ENCODE measurements at places on chromosomes 5 and 9.

DNA sequence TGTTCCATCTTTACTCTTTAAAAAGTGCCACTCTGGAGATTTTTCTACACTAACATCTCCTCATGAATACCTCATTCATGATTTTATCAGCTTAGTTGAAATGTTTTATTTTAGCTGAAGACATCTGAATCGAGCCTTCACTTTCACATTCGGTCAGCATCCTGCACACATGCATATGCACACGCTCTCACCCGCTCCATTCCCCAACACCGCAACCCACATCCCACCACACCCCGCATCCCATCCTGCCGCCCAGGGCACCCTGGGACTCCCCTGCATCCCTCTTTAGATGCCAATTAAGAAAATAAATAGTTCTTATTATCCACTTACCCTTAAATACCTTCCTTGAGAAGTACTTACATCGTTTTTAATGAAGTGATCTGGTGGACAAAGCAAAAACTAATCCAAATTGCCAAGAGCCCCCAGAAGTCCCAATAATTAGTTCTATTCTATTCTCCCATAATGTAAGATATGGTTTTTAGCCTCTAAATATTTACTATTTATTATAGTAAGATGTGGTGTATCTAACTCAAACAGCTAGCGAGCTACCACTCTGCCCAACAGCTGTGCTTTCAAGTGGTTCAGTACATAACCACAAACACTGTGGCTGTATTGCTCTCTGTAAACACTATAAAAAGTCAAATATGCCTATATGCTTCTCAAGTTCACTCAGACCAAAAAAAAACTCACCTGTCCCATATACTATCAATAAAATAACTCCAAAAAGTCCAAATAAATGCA lies 38.2 kb downstream of the GZMK start:
- no peak for DNase-seq

- DNase-seq = no peak
These were observed 73.1 kb downstream of the TSSK1B start for GRCh38 chr5:113361701-113362100.

DNA sequence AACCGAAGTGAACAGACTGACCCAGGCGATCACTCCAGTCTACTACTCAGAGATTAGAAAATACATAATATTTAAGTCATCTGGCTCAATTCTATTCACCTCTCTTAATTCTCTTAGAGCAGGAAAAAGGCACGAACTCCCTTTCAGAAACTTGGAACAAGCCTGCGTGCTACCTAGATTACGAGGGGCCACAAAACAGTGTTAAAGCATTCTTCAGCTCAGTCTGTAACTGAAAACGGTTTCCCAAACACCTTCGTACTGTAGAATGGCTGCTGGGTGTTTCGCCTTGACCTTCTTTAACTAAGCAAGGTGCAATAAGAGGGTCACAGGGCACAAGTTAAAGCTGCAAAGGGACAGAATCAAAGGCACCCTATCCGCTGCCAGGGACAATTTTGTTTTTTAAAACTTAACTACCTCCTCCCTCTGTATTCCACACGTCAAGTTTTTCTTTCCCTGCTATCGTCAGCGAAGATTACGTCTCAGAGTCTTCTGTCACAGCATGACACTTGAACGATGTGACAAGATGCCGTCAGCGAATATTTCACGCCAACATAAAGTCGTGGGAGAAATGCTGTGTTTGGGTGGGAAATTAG lies 687 bp downstream of the LYSMD3 start:
- no peak for DNase-seq

DNA sequence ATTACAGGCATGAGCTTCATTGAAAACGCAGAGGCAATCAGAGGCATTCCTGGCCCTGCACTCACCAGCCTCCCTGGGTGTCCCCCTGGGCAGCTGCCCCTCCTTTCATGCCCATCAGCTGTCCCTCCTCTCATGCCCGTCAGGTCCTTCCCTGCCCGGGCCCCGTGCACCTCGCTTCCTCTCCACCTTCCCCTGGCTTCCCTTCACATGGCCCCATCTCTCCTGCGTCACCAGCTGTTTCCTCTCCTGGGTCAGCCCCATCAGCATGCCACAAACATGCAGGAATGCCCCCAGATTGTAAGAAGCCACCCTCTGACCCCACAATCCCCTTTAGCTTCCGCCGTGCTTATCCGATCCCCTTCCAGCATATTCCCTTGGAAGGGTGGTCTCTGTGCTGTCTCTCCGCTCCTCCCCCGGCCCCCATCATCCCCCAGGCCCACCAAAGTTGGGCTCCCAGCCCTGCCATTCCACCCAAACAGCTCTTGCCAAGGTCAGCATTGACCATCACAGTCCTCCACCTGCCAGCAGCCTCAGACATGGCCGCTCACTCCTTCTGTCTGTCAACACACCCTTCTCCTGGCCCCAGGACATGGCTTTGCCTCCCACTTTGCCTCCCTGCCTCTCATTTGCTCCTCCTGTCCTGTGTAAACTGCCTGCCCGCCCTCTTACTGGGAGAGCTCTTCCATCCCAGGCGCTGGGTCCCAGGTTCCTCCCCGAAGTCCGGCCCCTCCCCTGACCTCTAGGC lies 98.6 kb upstream of the IER5L start:
- DNase-seq = no peak

DNA sequence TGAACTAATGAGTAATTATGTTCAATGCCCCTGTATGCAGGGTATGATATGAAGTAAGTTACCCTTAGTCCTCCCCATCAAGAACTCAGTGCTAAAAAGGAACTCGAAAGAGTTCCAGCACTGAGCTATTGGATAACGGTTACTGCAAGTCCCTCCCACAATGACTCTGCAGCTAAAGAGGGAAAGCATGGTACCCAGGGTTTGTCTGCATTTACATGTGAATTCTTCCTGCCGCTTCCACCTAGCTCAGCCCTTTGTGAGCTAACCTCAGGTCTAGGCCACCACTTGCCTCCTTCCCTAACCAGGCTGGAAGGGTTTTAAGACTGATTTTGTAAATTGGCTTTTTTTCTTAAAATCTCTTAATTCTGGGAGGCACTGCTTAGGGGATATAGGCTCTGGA lies 376.8 kb downstream of the EBF1 start:
- no peak for DNase-seq

GRCh38 chr9:21836437-21837161 lies 34.2 kb downstream of the MTAP start:
- DNase-seq = no peak

- no peak for DNase-seq
These were observed 133.0 kb downstream of the C9orf50 start for GRCh38 chr9:129487658-129488483.

DNA sequence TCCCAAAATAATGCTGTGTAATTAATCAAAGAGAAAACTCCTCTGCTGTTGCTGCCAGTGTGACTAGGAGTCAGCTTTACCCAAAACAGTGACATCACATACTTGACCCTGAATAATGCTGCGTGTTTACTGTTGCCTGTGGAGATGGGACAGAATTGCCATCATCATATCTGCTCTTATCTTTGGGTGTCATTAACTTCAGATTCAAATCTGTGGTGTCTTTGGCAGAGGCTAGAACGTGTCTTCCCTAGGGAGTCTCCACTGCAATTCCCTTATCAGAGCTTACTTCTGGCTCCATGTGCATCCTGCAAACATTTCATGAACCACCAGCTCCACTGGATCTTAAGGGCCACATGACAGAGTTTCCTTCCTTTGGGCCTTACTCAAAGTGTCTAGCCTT lies 88.9 kb upstream of the MRPS30 start:
- DNase-seq = no peak

DNA sequence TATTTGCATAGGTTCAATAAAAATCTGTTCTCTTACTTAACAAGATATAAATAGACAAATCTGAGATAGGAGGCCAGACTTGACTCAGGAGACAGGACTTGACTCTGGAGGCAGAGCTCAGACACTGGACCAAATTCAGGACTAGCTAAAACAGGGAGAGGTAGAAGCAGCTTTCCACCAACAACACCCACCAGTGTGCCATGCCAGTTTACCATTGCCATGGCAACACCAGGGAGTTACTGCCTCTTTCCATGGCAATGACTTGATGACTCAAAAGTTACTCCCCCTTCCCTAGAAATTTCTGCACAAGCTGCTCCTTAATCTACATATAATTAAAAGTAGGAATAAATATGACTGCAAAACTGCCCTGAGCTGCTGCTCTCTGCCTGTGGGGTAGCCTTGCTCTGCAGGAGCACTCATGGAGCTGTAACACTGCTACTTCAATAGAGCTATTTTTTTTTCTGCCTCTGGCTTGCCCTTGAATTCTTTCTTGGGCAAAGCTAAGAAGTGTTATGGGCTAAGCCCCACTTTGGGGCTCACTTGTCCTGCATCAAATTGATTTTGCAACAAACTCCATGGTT lies 473.0 kb downstream of the PLK2 start:
- DNase-seq = no peak

DNA sequence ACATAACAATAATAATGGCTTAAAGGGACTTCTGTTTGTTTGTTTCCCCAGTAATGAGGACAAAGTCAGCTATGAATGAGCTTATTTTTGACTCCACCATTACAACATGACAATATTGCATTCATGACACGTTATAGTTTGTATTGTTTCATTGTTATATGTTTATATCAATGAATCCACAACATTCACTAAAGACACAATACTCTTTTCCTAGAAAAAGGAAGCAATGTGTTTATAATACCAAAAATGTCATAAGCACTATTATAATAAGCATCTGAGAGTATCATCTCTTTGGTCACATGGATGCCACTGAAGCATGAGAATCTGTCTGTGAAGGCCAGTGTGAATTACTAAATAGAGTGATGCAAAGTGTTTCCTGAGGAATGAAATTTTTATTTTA lies 1026.9 kb upstream of the C9orf72 start:
- no peak for DNase-seq

DNA sequence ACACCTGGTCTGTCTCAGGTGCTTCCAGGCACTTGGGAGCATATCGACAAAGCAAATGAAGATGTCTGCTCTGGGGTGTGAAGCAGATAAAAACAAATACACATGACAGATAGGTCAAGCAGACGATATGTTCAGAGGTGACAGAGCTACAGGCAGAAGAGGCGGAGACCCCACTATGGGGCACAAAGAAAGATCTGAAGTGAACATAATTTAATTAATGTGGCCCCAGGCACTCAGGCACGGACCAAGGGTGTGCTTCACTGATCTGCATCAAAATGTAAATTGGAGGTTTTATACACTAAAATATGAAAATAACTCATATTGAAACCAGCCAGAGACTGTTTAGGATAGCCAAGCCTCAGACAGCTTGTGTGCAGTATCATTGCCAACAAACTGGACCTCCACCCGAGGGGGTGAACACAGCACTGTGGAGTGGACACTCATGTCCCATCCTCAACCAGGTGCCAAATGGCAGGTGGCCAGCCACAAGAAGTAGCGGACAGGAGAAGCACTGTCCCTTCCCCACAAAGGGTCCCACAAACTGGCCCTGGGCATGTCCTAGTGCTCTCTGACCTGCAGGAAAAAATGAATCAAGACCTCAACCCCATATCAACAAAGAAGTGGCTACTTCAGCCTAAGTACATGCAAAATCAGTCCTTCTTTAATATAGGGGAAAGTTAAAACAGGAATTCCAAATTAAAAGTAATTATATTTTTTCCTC lies 29.2 kb downstream of the ROR2 start:
- no peak for DNase-seq

- DNase-seq = no peak
These were observed 4.9 kb downstream of the SLC25A51 start for GRCh38 chr9:37899041-37899440.

DNA sequence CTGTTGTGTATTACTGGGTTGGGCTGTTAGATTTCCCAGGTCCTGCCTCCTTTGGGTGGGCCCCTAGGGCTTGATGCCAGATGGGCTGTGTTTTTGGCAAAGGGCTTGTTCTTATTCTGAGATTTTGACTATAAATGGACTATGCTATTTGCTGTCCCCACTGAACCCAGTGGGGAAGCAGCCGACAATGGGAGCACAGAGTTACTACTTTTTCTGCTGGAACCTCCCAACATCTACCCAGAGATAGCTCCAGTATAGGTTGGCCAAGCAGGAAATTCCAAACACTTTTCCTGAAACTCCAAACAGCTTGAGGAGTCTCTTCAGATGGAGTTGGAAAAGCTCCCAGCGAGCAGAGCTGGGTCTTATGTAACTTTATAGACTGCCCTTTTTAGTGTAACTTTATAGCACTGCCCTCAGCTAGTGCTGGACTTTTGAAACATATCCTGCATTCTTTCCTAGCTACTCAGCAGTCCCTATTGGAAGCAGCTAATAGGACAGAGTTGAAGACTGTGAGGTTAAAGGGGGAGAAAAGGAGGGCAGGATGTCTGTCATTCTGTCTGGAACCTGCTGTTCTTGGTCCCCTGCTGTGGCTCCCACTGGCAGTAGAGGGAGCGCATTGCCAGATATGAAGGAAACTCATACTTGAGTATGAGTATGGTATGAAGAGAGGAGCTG lies 21.0 kb downstream of the RUSC2 start:
- DNase-seq = no peak
